K562 (cell line): ENCODE measurements at places on chromosomes 16 and 17. TPM values are rescaled to one million over a fixed set of nuclear protein-coding genes. Genes with fewer than 3 reads are reported as not detected.

DNA sequence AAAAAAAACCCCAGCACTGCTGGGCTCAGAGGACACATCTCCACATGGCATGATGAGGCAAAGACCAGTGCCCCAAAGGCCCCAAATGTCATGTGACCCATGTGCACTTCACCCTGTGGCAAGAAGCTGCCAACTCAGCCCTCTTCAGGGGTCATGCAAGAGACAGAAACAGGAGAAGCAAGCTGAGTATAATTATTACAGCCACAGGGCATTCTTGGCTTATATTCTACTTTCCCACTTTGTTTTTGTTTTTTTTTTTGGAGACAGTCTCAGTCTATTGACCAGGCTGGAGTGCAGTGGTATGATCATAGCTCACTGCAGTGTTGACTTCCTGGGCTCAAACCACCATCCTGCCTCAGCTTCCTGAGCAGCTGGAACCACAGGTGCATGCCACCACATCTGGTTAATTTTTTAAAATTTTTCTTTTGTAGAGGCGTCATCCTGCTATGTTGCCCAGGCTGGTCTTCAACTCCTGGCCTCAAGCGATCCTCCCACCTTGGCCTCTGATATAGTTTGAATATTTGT, 32.7 kb upstream of the LITAF start:
- no peak for DNase-seq

DNA sequence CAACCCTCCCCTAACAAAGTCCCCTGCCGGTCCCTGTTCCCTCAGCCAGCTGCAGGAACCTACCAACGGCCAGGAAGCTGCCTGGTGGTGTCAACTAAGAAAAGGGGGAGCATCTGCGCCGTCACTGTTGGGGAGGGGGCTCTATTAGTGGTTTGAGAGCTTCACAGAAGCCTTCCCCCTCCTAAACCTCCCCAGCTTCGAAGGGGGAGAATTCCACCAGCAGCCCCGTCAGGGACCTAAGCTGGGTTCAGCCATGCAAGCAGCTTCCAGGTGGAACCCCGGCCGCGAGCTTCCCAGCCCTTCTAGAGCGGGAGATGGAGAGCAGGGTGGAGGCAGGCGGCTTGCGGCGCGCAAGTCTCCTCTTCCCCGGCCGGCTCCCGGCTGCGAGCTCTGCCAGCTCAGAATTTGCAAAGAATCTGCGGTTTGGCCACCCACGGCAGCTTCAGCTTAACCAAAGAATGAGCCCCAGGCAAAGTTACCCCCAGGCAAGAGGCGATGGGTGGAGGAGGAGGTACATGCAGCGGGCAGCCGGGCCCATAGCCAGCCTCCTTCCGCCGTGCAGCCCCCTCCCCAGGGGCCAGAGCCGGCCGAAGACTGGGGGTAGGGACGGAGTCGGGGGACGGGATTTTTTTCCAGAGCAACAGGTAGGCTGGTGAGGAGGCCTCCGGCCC, 33.7 kb downstream of the DDX19A start:
- DNase-seq: no peak

GRCh38 chr17:66971730-66972441, 7.4 kb downstream of the CACNG4 start:
- DNase-seq: no peak

- no peak for DNase-seq
Measured at GRCh38 chr17:47990962-47991731, 20.2 kb downstream of the CDK5RAP3 start.

DNA sequence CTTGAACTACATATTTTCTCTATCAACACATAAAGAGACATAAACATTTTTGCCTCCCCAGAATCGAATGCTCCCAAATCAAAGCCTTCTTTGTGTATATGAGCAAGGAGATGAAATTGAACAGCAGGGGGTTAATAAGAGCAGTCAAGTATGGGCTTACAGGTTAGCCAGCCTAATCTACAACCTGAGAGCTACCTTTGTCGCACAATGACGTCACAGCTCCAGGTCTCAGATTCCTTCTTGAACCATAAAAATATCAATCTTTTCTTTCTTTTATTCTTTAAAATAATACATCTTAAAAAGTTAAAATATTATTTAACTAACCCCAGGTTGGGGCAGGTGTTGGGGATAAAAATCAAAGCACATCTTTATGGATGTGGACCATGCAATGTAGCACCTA, 482.9 kb upstream of the CDH11 start:
- DNase-seq: no peak

Gene C16orf86
- 0.74 and 0.76 TPM in 2 replicates for polyA plus RNA-seq

- DNase-seq: no peak
Measured at GRCh38 chr17:66422186-66422585, 119.8 kb downstream of the PRKCA start.
